T-cell (primary cell): ENCODE measurements at places on chromosomes 5 and 9. TPM values are rescaled to one million over a fixed set of nuclear protein-coding genes. Genes with fewer than 3 reads are reported as not detected.

Gene DOCK8
- 195 TPM for total RNA-seq

- DNase-seq, result peak; percentile 65
Measured at GRCh38 chr5:442335-443238, at the start of gene EXOC3. TSS of gene EXOC3 (plus strand) at chr5:443176. CDS start at chr5:446206, 3,030 bp downstream.

- DNase-seq, result no peak
Measured at GRCh38 chr5:99835791-99836190, 699.4 kb upstream of the FAM174A start.

Gene LIFR
- total RNA-seq, result not detected

GRCh38 chr9:69564557-69564956, 107.6 kb downstream of the APBA1 start:
- DNase-seq, result no peak

GRCh38 chr5:80141147-80141671, 106.1 kb downstream of the THBS4 start:
- no peak for DNase-seq

GRCh38 chr9:110619831-110620230, 40.3 kb upstream of the SVEP1 start:
- no peak for DNase-seq

Gene PPIC
- not detected for total RNA-seq

Gene SELENOP
- 2.7 TPM for total RNA-seq

GRCh38 chr5:18091142-18091541, 456.9 kb downstream of the TAF11L14 start:
- no peak for DNase-seq

- no peak for DNase-seq
Measured at GRCh38 chr5:129377504-129377903, 82.6 kb upstream of the ADAMTS19 start.

Gene SLC6A19
- not detected for total RNA-seq

Gene PIP5K1B
- total RNA-seq, result 1.1 TPM

GRCh38 chr5:14577971-14578370, 3.6 kb upstream of the OTULINL start:
- DNase-seq, result no peak

- DNase-seq, result no peak
Measured at GRCh38 chr5:139611703-139612584, 36.2 kb upstream of the CXXC5 start.

DNA sequence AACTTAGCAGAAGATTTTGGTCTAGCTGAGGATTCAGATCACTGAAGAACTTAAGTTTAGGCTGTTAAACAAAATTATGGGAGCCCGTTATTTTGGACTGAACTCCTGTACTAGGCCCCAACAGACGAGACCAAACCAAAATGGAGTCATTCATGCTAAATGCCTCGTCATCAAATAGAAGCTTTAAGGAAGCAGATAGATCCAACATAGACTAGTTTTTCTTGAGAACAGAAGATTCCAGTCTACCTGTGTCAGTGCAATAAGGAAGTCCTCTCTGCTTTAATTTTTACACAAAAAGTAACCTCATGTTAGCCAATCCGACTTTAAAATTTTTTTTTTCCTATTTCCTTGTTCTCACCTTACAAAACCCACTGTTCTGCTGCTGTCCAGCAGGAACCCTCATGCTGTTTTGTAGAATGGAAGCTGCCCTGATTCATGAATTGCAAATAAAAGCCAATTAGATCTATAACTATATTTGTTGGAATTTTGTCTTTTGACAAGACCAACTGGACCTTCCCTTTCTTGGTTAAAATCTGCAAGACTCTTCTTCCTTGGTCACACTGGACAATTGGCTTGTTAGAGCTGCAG, 29.0 kb upstream of the GOLM1 start:
- no peak for DNase-seq

GRCh38 chr5:113694576-113694975, 181.1 kb downstream of the YTHDC2 start:
- no peak for DNase-seq

DNA sequence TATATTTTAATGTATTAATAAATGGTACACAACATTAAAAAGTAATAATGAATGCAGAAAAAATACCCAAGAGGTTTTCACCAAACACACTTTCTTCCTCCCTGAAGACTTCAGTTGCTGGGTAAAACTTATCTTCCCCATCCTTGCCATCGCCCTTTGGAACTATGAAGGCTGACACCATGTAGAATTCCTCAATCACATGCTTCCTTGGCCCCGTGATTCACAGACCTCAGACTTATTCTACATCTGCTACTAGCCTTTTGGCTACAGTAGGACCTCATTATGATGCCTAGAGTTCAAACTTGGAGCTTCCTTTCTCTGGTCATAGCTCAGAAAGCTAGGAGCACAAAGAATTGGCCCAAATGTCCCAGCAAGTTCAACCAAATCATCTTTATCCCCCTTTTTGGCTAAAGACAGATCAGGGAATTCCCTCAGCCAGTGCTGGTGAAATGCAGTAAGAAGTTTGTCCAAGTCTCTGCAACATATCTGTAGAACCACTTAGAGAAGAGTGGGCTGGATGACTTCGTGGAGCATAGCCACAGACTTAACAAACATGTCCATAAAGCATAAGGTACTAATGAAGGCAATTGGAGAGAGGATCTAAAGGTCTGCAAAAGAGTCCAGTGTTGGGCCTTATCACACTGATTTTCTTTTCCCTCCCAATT, 253.5 kb downstream of the SEC61B start:
- DNase-seq, result no peak

GRCh38 chr9:97415146-97415545, 3.2 kb downstream of the TDRD7 start:
- DNase-seq, result no peak

GRCh38 chr5:176373100-176373818, 8.0 kb downstream of the ARL10 start:
- no peak for DNase-seq

GRCh38 chr9:124665391-124666058, 105.6 kb downstream of the NR6A1 start:
- DNase-seq, result no peak

- no peak for DNase-seq
Measured at GRCh38 chr9:126521551-126521950, 92.2 kb upstream of the LMX1B start.

DNA sequence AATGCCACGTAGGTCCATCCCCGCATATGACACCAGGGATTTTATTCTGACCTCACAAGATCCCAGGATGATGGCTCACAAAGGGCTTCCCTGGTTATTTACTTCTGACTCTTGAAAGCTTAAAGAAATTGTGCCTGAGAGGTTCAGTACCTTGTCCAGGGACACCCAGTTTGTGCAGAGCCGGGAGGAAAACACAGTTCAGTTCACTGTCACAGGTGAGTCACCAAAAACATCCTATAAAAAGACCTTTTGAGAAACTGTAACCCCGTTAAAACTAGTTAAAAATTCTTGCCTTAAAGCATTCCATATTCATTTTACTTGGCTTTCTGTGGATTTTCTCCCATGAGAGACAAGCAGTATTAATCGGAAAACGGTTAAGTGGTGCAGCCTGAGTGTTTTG, 56.6 kb downstream of the ZNF510 start:
- no peak for DNase-seq

DNA sequence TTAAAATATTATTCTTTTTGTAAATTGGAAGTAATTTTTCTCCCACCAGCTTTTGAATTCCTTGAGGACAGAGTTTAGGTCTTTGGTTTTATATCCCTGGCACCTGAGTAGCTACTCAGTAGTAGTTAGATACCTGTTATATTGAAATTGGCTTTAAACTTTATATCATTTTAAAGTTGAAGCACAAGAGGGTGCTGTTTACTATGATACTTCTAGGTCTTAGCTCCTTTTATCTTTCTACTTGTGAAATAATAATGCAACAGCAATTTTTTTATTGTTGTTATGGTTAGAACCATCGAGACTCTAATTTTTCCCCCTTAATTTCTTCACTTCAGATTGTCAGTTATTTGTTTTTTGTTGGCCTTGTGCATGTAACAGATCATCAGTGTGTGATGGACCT, 46.3 kb downstream of the AP3S1 start:
- DNase-seq, result no peak

Gene CRHBP
- 0.76 TPM for total RNA-seq

DNA sequence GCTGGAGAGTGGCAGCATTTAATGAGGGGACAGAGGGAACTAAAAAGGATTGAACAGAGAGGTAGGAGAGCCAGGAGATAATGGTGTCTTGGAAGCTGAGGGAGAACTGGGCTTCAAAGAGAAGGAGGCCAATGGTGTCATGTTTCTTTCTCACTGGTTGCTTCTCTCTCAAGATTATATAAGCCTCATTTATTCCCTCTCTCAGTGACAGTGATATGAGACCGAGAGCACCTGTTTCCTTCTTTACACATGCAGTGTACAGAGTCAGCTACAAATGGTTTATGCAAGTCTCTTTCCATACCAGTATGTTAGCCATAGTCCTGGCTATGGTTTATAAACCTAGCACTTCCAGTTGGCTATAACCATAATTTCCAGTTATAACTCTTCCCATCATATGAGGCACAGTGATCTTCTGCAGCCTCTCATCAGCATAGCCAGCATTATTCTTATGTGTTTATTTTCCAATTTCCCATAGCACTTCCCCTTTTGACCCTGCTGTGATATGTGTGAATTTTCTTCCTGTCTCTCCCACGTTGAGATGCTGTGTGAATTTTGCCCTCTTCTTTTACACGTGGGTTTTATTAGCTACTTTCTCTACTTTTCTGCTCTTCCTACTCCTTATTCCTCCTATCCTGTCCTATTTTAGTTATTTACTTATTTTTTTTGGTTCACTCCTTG, 71.2 kb downstream of the UNC13B start:
- DNase-seq, result no peak

- no peak for DNase-seq
Measured at GRCh38 chr5:62341783-62342475, 35.9 kb downstream of the KIF2A start.

- no peak for DNase-seq
Measured at GRCh38 chr5:53376853-53377252, 103.6 kb upstream of the FST start.

Gene S100Z
- total RNA-seq, result 0.35 TPM
